ENCODE measurements at places on chromosomes 4 and X. TPM values are rescaled to one million over a fixed set of nuclear protein-coding genes. Genes with fewer than 3 reads are reported as not detected.

The SSX2 gene
- not detected for total RNA-seq

DNA sequence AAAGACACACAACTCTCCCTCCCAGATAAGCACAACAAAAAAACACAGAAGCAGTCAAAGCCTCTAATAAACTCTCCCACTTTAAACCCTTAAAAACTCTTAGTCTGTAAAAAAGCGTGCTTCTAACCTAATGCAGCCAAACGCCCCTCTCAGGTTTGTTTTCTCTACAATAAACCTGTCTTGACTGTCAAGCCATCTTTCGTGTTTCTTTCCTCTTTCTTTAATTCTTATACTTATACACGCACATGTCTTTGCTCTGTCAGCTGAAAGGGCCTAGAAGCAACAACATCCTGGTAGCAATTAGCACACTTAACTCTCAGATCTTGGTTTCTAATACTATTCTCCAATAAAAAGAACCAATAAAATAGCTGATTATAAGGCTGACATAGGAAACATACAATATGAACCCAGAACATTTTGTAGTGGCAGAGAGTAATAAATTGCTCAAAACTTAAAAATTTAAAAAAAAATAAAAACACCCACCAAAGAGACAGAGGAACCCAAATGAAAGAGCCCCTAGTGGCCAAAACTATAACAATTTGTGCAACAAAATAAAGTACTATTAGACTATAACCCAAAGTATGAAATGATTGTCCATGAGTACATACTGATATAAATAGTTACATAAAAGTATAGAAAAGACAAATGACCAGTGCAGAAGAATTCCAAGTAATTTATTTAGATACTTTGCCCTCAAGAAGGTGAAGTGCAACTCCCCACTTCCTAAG, 440.4 kb upstream of the ADGRL3 start:
- H3K4me3 ChIP-seq: no peak overlapping the region
- no peak for DNase-seq
- H3K27me3 ChIP-seq: no peaks in the 10 kb centered on the region
- peaks cover 3% of the 10 kb centered on the region for H3K36me3 ChIP-seq
- no peaks in the 10 kb centered on the region for H3K4me1 ChIP-seq

DNA sequence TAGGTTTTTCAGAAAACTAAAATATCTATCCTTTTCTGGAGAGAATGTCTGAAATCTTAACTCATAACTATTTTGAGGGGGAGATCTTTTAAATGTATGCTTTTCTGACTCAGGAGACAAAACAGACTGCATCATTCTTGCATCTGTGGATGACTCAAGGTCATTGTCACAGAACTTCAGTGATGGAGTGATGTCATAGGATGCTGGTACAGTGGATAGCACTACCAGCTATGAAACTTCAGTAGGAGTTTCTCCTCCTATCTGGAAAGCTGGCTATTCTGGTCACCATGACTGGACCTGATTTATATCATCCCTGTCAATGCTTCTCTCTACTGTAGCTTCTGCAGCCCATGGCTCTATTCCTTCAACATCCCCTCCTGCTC, 50.3 kb downstream of the PARM1 start:
- no peak overlapping the region for H3K27ac ChIP-seq
- H3K36me3 ChIP-seq: peaks cover 10% of the 10 kb centered on the region
- no peak overlapping the region for H3K4me3 ChIP-seq
- DNase-seq: no peak
- peaks cover 2% of the 10 kb centered on the region for H3K27me3 ChIP-seq

The CCSER1 gene
- total RNA-seq: 11.9 TPM

GRCh38 chr4:142356801-142357200, 489.3 kb downstream of the INPP4B start:
- H3K4me1 ChIP-seq: peaks cover 47% of the 10 kb centered on the region
- H3K4me3 ChIP-seq: no peak overlapping the region
- peaks cover 1% of the 10 kb centered on the region for H3K36me3 ChIP-seq
- H3K27me3 ChIP-seq: no peaks in the 10 kb centered on the region
- DNase-seq: no peak

DNA sequence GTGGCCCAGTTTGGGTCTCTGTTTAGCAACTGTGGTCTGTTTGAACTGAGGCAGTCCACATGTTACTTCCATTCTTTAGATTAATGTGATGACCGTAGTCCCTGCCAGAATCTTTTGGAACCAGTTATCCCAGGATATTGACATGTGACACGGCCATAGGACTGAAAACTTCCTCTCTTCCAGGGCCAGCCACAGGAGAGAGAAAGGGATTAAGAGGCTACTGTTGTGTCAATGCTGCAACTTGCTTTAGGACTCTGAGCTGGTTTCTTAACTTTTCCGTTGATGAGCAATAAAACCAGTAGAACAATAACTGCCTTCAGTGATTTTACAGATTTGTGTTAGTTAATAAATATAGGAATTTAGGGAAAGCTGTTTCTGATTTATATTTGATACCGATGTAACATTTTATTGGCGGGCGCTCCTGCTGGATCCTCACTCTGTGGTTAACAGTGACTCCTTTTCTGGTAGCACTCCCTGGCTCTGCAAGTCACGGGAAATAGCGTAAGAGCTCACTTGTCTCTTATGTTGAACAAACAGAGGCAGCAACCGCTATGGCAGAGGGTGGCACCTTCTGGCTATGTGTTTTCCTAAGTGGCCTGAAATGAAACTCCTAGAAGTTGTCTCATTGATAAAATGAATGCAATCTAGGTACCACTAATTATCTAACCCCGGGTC, 2.5 kb downstream of the TENM3 start:
- H3K27ac ChIP-seq: no peak overlapping the region
- no peak for DNase-seq
- H3K27me3 ChIP-seq: no peaks in the 10 kb centered on the region
- peak overlapping the region; percentile 32 for H3K4me3 ChIP-seq

The PDCL2 gene
- total RNA-seq: not detected

- no peaks in the 10 kb centered on the region for H3K36me3 ChIP-seq
- no peak overlapping the region for H3K4me3 ChIP-seq
- H3K27me3 ChIP-seq: no peaks in the 10 kb centered on the region
- peaks cover 5% of the 10 kb centered on the region for H3K4me1 ChIP-seq
- H3K27ac ChIP-seq: no peak overlapping the region
Measured at GRCh38 chrX:13110433-13111324, 66.3 kb upstream of the FAM9C start.

DNA sequence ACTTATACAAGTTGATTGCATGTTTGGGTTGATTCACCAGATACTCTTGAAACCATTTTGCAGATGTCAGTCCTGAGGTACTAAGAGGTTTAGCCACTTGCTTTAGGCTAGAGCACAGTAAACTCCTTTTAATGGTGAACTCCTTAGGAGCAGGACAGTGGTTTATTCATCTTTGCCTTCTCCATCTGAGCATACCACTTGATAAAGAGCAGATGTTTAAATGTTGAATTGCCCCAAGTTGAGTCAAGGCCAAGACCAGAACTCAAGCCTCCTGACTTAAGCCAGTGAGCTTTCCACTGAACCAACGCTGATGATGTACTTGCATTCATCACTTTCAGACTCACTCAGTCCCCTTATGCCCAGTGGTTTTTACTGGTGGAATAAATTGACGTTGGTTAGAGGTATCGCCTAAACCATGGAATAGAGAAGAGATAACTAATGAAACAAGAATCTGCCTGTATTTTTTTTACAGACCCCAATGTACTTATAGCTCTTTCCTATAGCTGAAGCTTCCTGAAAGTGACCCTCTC, 7.5 kb downstream of the DAPP1 start:
- H3K27ac ChIP-seq: no peak overlapping the region
- H3K27me3 ChIP-seq: no peaks in the 10 kb centered on the region
- H3K36me3 ChIP-seq: no peaks in the 10 kb centered on the region
- peaks cover 6% of the 10 kb centered on the region for H3K4me1 ChIP-seq

The PGAM4 gene
- total RNA-seq: not detected

The GUCY1B1 gene
- 6.7 TPM for total RNA-seq

- H3K27me3 ChIP-seq: no peaks in the 10 kb centered on the region
- no peak overlapping the region for H3K4me3 ChIP-seq
- no peaks in the 10 kb centered on the region for H3K4me1 ChIP-seq
- no peak for DNase-seq
- no peaks in the 10 kb centered on the region for H3K36me3 ChIP-seq
Measured at GRCh38 chr4:166197166-166197565, 324.1 kb downstream of the TLL1 start.

GRCh38 chrX:10769195-10769594, 148.8 kb upstream of the MID1 start:
- no peak for DNase-seq
- peaks cover 21% of the 10 kb centered on the region for H3K4me1 ChIP-seq
- no peaks in the 10 kb centered on the region for H3K27me3 ChIP-seq
- peak overlapping the region; percentile 99 for H3K27ac ChIP-seq

The ASB9 gene
- 0.28 TPM for total RNA-seq

The NKX1-1 gene
- total RNA-seq: not detected

DNA sequence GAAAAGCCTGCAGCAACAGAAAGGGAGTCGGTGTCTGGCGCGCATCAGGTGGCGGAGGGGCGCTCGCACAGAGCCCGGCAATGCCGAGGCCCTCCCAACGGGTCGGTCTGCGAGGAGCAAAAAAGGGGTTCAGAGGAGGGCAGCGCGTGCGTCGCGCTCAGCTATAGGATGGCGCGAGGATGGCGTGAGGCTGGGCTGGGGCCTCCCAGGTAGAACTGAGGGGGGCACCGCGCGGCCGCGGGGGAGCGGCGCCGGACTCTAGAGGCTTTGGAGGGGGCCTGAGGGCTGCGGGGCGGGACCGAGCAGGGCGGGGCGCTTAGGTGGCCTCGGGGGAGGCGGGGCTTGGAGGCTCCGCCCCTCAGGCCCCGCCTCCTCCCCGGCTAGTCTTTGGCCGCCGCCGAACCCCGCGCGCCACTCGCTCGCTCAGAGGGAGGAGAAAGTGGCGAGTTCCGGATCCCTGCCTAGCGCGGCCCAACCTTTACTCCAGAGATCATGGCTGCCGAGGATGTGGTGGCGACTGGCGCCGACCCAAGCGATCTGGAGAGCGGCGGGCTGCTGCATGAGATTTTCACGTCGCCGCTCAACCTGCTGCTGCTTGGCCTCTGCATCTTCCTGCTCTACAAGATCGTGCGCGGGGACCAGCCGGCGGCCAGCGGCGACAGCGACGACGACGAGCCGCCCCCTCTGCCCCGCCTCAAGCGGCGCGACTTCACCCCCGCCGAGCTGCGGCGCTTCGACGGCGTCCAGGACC, at the start of gene PGRMC1:
Gene PGRMC1, plus strand, starts transcription at position 414 of the 751 bp plus-strand sequence. Its CDS starts 79 bp downstream, at position 493.
- peak; percentile 61 for DNase-seq
- peak within 1 kb of the TSS; percentile 98 for H3K27ac ChIP-seq
- H3K36me3 ChIP-seq: peaks cover 4% of the 10 kb centered on the region

GRCh38 chrX:64205441-64205734, at the start of gene AMER1:
TSS of gene AMER1 (minus strand) at chrX:64205708. CDS start at chrX:64193286, 12,422 bp downstream.
- peak within 1 kb of the TSS; percentile 96 for H3K4me3 ChIP-seq
- H3K36me3 ChIP-seq: no peaks in the 10 kb centered on the region
- H3K27ac ChIP-seq: peak within 1 kb of the TSS; percentile 81
- H3K27me3 ChIP-seq: no peaks in the 10 kb centered on the region
- peaks cover 14% of the 10 kb centered on the region for H3K4me1 ChIP-seq
- DNase-seq: no peak

DNA sequence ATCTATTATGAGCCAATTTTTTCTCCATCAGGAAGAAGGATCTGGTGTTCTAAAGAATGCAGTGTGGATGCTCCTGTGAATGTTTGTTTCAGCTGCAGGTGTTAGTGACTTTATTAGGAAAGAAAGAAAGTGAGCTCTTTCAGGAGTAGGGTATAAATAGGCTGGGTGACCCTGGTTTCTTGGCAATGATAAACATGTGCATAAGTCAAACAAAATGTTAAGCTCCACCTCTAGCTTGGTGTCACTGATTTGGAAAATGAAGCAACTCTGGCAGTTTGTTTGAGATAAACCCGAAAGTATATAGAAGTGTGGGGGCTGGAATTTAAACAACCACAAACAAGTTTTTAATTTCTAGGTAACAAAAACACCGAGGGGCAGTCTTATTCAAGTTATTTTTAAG, 152.3 kb downstream of the COL4A6 start:
- H3K4me1 ChIP-seq: peaks cover 6% of the 10 kb centered on the region
- no peak for DNase-seq
- no peaks in the 10 kb centered on the region for H3K36me3 ChIP-seq
- no peaks in the 10 kb centered on the region for H3K27me3 ChIP-seq
- H3K4me3 ChIP-seq: no peak overlapping the region

DNA sequence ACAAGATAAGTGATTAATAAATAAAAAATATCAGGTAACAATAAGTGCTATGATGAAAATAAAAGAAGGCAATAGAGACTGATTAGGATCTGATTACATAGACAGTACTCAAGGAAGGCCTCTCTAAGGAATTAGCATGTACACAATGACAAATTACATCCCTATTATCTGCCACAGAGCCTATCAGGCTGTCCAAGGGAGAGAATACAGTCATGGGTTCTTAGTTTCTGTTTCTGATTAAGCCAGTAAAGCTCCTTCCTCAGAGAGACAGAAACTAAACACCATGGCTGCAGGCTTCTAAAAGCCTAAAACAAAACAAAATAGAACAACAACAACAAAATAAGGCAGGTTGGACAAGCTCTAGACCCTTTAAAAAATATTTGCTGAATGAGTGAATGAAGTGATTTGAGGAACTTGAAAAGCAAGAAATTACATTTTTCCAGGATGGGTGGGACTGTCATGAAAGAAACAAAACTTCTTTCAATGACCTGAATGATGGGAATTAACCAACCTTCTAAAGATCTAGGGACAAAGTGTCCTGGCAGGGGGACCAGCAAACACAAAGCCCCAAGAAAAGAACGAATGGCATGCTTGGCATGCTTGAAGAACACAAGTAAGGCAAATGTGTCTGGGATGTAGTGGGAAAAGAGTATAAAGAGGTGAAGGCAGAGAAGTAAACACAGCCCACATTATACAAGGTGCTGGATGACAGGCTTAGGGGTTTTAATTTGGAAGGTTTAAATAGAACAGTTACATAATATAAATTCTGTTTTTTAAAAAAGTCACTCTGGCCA, 44.1 kb downstream of the NAA11 start:
- no peaks in the 10 kb centered on the region for H3K36me3 ChIP-seq
- H3K4me1 ChIP-seq: no peaks in the 10 kb centered on the region
- H3K27me3 ChIP-seq: no peaks in the 10 kb centered on the region
- DNase-seq: no peak

- no peak overlapping the region for H3K4me3 ChIP-seq
- H3K4me1 ChIP-seq: no peaks in the 10 kb centered on the region
- no peaks in the 10 kb centered on the region for H3K27me3 ChIP-seq
- no peak overlapping the region for H3K27ac ChIP-seq
- DNase-seq: no peak
Measured at GRCh38 chr4:43959976-43960375, 488.6 kb downstream of the KCTD8 start.

The NDUFA1 gene
- total RNA-seq: 62.0 TPM

- H3K4me1 ChIP-seq: no peaks in the 10 kb centered on the region
- no peak overlapping the region for H3K27ac ChIP-seq
- H3K36me3 ChIP-seq: no peaks in the 10 kb centered on the region
- no peaks in the 10 kb centered on the region for H3K27me3 ChIP-seq
- no peak overlapping the region for H3K4me3 ChIP-seq
Measured at GRCh38 chrX:66046612-66047235, 6.8 kb upstream of the VSIG4 start.

All from neural crest cell (in vitro differentiated cells).